GM13977 (cell line): ENCODE measurements at places on chromosomes 11 and 22.

DNA sequence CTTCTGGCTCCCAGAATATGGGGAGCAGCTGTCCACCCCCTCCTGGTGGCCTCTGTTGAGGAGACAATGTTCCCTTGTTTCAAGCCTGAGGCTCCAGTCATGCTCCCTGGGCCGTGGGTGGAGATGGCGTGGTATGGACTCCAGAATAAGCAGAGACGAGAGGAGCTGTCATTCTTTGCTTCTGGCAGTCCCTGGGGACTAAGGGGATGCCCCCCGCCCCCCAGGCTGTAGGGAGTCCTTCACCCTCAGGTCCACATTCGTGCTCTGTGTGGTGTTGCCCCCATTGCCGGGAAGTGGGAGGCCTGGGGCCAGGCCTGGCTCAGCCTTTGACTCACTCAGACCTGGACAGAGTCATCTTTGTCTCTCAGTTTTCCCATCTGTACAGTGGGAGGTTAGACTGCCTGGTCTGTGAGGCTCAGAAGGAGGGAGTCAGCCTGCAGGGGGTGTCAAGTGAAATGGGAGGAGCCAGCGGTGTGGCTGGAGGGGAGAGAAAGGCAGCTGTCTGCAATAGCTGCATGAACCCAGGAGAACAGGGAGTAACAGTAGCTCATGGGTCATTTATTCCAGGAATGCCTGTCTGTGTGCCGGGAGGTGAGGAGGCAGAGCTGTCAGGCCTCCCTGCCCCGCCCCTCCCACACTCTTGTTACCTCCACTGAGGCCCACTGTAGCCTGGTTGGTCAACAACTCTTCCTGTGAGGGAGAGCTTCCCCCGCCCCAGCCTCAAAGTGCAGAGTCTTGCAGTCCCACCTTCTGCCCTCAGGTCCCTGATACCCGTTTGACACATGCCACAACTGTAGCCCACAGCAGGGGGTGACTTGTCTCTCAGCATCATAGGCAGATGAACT, 6.3 kb downstream of the ARHGEF17 start:
- peak; percentile 72 for DNase-seq

DNA sequence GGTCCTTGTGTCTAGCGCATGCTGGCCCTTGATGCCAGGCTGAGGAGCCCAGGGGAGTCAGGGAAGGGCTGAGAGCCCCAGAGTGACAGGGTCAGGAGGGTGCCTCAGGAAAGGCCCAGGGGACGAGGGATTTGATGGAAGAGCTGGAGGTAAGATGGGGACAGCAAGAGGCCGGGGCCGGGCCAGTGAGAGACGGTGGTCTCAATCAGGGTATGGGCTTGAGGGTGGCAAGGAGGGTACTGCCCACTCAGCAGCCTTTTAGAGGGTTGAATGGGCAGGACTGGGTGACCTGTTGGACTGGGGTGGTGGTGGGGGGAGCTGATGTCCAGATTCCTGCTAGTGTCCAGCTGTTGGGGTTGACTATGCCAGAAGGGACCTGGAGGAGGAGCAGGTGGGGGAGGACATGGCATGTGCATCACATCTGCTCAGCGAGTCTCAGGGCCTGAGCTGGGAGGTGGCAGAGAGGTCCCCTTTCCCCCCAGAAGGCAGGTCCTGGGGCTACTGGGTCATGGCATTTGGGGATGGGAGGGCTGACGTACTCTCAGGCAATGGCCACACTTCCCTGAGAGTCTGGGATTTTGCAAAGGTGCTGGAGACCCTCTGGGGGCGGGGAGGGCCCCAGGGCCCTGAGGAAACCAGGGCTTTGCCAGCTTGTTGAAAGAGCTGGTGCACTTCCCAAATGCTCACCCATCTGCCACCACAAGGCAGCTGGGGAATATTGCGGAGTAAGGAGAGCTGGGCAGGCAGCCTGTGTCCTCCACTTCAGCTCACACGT, 18.4 kb downstream of the MYO7A start:
- no peak for DNase-seq

GRCh38 chr11:85961930-85962363, 106.8 kb downstream of the CCDC83 start:
- DNase-seq: no peak

DNA sequence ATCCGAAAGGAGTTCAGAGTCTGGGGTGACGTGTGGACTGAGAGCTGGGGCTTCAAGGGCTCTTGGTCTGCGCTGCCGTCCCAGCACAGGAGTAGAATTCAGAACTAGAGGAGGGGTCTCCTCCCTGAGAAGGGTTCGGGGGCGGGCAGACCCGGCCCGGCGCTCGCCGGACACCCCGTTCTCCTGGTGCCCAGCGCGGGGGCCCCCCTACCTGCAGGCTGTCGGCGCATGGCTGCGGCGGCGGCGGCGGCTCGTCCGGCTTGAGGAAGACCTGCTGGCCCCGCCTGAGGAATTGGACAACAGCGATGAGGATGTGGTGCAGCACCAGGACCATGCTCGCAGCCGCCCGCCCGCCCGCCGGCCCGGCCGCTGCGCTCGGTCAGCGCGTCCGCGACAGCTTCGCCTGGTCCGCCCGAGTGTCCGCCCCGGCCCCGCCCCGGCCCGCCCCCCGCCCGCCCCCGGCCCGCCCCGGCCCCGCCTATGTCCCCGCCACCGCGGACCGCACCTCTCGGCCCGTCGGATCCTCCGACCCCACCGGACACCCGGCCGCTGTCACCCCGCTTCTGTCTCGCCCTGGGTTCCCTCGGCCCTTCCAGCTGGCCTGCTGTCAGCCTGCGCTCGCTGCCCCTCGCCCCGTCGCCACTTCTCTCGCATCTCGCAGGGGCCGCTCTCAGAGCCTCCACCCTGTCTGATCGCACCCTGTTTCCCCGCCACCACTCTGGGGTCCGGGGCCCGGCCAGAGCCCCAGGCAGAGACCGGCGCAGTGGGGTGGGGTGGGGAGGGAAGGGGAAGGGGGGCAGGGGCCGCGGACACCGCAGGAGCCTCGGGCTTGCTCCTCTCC, 32.0 kb downstream of the PDE2A start:
- DNase-seq: peak; percentile 72

- no peak for DNase-seq
These were observed 86.1 kb upstream of the RASSF10 start for GRCh38 chr11:12922980-12923507.

DNA sequence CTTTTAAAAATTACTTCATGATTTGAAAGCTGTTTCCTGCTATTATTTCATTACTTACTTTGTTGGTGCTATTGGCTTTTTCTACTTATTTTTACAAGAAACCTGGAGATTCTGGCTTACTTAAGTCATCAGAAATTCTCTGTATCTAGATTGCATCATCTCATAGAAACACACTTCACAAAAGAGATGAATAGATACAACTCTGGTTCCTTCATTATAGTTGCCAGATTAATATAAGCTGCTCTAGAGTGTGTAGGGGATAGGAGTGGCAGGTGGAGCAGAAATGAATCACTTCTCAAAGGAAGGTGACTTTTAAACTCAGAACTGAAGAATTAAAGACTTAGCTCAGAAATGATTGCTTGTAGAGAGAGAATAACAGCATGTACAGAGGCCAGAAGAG, 20.0 kb downstream of the CYP2R1 start:
- DNase-seq: no peak

DNA sequence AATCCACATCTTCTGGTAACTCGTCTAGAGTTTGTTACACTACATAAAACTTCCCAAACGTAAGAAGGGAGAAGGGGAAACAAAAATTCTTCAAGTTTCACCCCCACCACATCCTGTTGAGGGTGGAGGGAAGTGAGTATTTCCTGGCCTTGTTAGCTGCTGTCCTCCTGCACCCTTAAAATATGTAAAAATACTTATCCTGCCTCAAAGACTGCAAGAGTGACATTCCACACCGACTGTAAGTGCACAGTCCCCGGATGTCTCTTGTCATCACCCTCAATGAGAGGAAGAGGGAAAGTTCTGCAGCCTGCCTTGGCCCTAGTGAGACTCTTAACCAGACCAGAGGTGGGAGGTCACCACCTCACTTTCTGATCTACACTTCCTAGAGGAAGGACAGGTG, 3.3 kb downstream of the TMEM121B start:
- no peak for DNase-seq

DNA sequence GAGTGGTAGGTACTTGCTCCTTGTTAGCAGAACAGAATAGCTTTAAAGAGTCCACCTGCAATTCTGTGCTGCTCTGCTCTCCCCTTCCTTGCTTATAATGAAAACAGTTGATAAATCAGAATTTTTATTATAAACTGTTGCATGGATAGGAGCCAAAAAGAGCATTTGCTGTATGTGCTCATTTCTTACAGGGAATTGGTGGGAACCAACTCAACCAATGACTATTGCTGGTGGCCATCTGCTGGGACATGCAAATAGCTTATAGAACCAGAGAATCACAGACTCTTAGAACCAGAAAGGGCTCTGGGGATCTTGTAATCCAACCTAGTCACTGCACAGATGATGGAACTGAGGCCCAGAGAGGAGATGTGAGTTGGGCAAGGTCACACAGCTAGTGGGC, 43.1 kb upstream of the NECTIN1 start:
- no peak for DNase-seq

- DNase-seq: no peak
These were observed 2.9 kb downstream of the PIK3IP1 start for GRCh38 chr22:31289344-31289743.

DNA sequence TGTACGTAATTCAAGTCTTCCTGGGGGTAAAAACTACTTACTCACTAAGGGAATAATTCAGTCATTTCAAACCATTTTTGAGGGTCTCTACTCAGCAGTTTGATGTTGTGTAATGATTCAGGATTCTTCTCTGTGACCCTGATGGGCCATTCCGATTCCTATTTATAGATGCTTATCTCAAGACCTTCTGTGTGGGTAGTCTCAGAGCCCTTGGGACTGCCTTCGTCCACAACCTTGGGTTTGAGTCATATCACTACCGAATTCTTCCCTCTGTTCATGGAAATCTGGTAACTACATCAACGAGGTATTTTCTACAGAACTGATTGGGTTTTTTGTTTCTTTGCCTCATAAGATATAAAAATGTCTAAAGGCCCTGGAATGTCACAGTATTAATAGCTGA, 14.3 kb upstream of the CBX6 start:
- DNase-seq: peak; percentile 24

GRCh38 chr11:11451501-11452005, 98.5 kb upstream of the CSNK2A3 start:
- DNase-seq: peak; percentile 56

GRCh38 chr11:81852896-81853295, 880.8 kb downstream of the FAM181B start:
- no peak for DNase-seq

- no peak for DNase-seq
These were observed 29.5 kb upstream of the CCDC34 start for GRCh38 chr11:27392278-27393114.
